ENCODE measurements at places on chromosomes 6 and 20.

DNA sequence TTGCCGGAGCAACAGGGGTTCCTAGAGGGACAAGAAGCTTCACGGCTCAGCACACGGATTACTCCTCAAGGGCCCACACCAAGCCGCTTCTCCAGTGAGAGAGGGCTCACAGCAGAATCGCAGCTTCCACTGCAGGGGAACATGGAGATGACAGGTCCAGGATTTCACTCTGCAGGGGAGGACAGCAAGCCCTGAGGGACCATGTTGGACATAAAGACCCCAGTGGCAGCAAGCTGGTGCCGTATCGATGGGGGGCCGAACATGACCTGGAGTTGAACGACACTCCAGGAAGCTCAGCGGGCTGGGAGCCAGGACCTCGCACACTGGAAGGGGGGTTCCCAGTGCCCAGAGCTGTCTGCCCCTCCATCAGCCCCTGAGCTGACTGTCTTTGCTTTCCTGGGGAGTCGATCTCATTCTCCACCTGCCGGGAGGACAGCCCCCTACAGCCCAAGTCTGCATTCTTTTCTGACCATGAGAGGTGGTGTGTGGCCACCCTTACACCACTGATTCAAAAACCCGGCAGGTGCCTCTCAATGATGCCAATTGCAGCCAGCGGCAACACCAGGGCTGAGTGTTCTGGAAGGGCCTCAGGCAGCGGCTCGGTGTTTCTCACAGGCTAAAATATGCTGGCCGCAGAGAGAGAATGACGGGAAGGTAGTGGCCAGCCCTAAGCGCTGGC is 194.5 kb upstream of the CDH4 start:
- DNase-seq: no peak

DNA sequence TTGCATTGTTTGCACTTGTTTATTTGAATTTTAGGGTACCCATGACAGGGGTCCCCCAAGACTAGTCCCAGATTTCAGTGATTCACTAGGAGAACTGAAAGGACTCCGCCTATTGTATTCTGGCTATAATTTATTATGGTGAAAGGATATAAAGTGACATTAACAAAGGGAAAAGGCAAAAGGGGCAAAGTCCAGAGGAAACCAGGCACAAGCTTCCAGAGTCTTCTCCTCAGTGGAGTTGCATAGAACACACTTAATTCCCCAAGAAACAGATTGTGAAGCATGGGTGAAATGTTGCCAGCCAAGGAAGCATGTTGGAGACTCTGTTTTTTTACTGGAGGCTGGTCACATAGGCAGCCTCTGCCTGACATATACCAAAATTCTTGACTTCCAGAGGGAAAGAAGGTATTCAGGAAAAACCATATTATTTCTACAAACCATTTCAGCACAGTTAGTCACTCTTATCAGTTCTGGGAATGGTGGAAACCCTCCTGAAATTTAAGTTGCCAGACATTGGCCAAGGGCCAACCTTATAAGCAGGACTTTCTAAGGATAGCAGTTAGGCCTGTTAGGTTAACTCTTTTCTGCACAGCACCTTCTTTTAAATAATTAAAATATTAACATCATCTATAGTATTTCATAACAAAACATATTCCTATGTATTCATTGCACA is 71.8 kb downstream of the FIG4 start:
- DNase-seq: no peak

DNA sequence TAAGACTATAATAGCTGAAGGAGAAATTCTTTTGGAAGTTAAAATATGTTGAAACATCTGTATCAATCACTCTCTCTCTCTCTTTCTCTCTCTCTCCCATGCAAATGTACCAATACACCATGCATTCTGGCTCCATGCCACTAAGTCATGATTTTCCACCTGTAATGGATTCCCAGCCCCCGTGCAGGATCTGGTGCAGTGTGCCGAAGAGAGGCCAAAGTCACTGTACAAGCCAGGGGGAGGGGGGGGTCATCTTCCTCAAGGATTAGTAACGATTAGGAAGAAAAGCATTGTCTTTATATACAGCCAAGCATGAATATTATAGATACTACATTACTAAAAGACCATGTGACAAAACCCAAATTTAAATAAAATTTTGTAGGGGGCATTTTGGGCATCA is 725.1 kb downstream of the KIF16B start:
- DNase-seq: no peak

DNA sequence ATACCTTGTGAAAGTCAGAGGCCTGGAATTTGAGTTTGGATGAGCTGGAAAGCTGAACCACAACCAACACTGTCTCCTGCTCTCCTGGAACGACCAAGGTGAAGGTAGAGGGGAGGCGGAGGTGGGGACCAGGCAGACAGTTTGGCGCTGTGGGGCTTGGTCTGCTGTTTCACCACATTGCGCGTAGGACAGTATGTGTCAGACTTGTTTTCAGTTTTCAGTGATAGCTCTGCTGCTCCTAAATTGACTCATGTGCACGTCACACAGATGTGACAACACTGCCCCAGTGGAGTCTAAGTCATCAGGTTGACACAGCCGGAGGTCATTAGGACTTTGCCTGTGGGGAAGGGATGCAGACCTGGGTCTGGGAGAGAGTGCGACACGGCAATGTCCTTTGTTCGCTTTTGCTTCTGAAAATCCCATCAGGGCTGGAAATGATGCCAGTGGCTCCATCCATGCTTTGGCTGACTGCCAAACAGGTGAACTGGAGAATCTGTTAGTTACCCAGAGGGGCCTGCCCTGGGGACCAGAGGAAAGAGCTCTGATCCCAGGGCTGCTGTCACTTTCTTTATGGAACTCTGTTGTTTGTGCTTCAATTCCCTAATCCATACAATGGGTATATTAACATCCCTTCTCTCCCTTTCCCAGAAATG is 255.5 kb downstream of the CDC5L start:
- DNase-seq: peak; percentile 72

DNA sequence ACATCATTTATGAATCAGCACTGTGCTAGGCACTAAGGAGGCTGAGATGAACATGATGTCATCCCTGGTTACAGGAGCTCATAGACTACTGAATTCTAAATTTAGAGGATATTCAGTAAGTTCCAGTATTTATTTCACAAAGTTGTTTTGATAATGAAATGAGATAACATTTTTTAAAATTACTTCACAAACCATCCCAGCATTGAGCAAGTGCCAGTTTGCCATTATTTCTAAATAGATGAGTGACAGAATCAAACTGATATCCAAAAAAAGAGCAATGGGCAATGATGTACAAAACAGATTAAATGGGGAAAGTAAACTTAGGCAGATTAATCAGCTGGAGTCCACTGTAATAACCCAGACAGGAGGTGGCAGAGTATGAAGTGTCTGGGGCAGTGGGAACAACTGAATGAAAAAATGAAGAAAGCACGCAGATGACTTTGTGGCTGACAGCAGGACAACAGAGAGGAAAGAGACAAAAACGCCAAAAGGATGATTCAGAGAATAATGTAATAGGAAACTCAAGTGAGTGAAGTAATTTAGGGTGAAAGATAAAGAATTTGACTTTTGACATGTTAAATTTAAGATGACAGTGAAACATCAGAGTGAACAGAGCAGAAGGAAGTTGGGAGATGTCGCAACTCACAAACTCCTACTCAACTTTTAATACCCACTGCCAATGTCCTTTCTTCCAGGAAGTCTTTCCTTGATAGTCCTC is 70.2 kb downstream of the RCAN2 start:
- DNase-seq: no peak

DNA sequence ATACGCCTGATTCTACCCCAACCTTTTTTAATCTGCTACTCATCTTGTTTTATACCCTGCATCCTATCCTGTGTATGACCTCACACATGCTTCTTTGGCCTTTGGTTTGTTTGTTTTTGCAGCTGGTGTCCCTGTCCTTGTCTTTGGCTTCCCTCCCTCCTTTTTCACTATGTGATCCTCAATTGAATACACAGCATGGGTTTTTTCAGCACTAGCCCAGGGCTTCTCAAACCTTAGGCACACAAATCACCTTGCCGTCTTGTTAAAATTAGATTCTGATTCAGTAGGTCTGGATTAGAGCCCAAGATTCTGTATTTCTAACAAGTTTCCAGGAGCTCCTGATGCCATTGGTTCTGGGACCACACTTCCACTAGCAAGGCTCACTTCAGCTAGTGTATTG is 321.5 kb upstream of the MAN1A1 start:
- no peak for DNase-seq

- no peak for DNase-seq
Measured at GRCh38 chr20:14142964-14143627, 147.8 kb downstream of the MACROD2 start.

DNA sequence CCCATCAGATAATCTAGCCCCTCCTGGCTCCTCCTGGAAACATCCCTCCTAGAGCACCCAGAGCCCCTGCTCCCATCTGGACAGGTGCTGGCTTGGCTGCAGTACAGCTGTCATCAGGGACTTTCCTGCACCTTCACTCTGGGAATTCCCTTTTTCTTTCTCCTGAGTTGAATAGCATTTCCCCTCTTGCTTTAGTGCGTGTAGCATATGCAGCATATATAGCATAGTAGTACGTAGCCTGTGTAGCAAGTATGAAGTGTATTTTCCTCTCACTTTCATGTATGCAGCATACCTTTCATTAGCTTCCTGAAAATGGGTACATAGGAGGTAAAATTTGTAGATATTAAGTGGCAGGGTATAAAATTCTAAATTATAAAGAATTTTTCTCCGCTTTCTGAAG is 352.9 kb downstream of the ESR1 start:
- no peak for DNase-seq

DNA sequence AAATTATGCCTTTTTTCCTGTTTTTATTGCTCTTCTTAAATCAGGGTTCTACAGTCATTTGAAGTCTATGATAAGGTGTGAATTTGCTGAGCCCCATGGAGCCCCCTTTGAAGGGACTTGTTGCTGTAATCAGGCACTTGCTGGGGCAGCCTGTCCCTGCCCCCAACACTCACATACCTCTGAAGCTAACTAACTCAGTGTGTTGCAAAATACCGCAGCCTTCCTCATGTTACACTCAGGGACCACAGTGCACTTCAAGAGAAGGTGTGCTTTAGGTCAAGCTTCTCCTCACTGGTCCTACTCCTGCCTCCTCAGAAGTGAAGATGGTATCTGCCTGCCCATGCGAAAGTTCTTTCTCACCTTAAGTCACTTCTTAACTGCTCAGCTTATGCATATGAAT is 66.1 kb upstream of the GLP1R start:
- no peak for DNase-seq

DNA sequence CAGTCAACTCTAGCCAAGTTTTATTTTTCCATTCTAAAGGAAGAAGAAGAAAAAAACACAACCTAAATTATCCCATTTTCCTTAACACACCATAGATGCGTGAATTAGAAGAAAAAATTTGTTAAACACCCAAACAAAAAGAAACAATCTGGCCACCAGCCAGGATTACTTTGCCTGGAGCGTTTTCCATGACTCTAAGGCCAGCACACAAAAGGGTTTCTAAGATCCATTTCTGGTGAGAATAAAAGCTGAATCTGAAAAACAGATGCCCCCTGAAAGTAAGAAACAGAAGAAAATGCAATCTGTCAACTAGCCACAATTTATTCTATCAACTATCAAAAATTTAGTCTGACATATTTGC is 267.2 kb upstream of the SULF2 start:
- no peak for DNase-seq

All from stimulated activated CD4-positive, alpha-beta T cell treated with anti-CD3 and anti-CD28 coated beads, Interleukin-15, amount 100 ng/mL, for 24 hours (primary cell).